ENCODE measurements at places on chromosomes 4 and X.

DNA sequence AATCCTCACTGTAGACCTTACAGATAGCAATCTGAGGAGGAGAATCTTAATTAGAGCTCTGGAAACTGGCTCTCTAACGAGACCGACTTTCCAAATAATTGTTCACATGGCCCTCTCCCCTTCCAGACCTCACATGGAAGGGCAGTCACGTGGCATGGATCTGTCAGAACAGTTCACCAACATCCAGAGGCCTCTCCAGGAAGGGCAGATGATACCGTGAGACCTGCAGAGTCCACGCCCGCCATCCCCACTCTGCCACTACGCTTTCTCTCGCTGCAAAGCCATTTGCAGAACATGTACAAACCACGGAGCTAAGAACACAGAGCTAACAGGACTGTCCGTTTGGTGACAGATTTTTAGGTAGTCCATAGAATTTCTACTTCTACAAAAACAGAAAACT lies 20.7 kb downstream of the FAT1 start:
- DNase-seq = no peak

DNA sequence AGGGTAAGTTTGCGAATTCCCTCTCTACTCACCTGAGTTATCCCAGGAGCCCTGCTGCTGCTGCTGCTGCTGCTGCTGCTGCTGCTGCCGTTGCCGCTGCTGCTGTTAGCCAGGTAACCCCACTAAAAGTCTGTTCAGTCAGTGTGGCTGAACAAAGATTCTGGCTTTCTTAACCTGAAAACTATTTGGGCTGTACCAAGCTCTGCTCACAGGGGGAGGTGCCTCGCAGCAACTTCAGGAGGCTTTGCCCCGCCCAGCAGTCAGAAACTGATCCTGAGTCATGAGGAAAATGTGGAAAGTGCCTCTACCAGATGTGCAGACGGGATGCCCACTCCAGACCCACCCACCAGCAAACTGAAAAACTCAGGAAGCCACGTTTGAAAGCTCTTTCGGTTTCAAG lies at the start of gene CAPN6:
Gene CAPN6 (minus strand): TSS at position 145 of the 400 bp plus-strand sequence. CDS start 6,547 bp downstream, outside the sequence.
- DNase-seq = no peak

- no peak for DNase-seq
Observed at GRCh38 chrX:3141031-3141430, 99.8 kb downstream of the ARSF start.

GRCh38 chr4:91037951-91038350 lies 910.8 kb downstream of the CCSER1 start:
- DNase-seq = no peak

- no peak for DNase-seq
Observed at GRCh38 chr4:17512973-17513665, 1.2 kb upstream of the QDPR start.

- peak; percentile 35 for DNase-seq
Observed at GRCh38 chrX:19549838-19550237, 34.5 kb upstream of the MAP3K15 start.

GRCh38 chr4:159042097-159042605 lies 60.7 kb upstream of the RAPGEF2 start:
- no peak for DNase-seq

DNA sequence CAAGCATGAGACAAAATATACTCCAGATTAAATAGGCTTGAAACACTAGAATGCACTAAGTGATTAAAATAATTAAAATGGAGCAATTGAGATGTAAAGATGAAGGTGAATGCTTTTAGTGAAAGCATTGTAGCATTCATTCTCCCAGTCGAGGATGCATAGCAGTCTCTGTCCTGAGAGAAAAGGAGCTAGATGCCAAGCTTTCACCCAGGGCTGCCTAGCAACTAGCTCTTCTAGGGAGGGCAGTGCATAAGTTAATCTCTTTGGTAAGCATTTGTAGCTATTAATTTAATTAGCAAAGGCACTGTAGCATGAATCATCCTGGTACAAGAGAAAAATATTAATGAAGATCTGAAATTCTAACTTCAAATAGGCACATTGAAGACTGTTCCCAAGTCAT lies 1014.8 kb downstream of the C4orf33 start:
- DNase-seq = no peak

GRCh38 chrX:154307202-154307601 lies 11.6 kb downstream of the TKTL1 start:
- no peak for DNase-seq

GRCh38 chr4:46316215-46316614 lies 73.7 kb downstream of the GABRA2 start:
- no peak for DNase-seq

GRCh38 chr4:68209003-68209402 lies 36.5 kb downstream of the TMPRSS11B start:
- DNase-seq = no peak

DNA sequence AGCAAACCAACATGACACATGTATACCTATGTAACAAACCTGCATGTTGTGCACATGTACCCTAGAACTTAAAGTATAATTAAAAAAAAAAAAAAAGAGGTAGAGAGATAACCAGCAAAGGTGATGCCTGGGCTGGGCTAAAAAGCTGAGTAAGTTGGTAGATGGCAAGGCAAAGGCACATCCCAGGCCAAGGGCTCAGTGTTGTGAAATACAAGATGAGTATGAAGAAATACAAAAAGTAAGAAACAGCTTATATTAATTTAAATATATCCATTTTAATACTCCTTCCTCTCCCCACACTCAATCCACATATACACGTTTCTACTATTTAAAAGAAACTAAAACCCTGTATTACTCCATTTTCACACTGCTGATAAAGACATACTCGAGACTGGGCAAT lies 25.8 kb downstream of the TEC start:
- DNase-seq = no peak

DNA sequence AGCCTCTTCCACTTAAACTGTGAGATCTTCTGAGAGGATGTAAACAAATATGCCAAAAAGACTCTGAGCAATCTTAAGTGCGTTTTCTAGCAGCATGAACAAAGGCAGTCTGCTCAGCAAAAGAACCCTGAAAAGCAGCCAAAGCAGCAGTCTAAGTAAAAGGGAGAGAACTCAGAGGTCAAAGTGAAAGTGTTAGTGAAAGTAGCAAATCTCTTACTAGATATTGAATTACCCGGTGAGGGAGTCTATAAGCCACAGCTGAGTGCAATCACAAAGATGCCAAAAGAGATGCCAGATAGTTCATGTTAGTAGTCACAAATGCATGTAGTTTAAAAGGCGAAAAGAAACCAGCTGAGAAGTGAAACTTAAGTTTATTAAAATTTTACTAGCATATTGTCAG lies 7.9 kb upstream of the GNRHR start:
- peak; percentile 24 for DNase-seq

- DNase-seq = no peak
Observed at GRCh38 chrX:44319550-44319949, 23.9 kb downstream of the EFHC2 start.

DNA sequence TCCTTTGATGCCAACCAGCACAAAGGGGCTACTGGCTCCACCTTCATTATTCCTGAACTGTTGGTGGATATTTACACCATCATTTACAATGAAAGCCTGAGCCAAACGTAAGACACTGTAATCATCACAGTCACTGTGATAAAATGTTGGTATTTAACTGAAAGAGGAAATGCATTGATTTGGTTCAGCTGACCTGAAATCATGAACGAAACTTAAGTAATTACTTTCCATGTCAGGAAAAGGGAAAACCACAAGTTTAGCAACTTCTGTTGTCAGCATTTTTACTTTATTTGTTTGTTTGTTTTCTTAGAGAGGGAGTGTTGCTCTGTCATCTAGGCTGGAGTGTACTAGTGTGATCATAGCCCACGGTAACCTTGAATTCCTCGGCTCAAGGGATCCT lies 247.8 kb upstream of the FAM47A start:
- DNase-seq = no peak

DNA sequence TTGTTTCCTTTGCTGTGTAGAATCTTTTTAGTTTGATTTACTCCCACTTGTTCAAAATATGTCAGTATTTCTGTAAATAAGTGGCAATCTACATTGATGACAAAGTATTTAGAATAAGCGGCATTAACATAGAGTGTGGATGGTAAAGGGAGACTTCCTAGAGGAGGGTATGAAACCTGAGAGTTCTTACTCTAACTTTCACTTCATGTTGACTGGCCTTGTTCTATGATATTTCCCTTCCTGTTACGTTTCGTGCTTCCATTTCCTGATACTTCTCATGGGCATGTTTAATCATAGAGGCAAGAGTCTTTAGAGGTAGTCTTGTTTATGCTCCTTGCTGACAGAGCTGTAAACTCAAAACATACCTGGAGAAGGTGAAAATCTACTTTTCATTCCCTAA lies 408.9 kb downstream of the GLUD2 start:
- no peak for DNase-seq

All from activated CD8-positive, alpha-beta T cell treated with anti-CD3 and anti-CD28 coated beads, Interleukin-2, amount 10 ng/mL, durations not matched to agents 7 days and 5 days (primary cell).